ENCODE measurements at places on chromosomes 2 and 18.

- no peak for DNase-seq
Measured at GRCh38 chr2:113980946-113981345, 91.1 kb downstream of the ACTR3 start.

DNA sequence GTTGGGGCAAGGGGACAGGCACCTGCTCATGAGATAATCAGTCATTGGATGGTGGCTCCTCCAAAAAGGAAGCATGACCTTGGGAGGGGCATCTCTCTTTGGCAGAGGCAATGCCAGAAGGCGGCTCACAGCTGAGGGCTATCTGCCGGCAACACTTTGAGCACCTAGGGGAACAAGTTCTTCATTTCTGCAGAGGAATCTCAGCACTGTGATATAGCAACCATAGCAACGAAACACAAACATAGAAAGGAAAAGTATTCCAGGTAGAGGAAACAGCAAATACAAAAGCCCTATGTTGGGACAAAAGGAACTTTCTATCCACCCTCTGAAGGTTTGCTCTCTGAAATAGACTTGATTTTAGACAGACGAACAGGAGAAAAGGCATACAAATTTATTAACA is 89.1 kb upstream of the NEDD4L start:
- no peak for DNase-seq

DNA sequence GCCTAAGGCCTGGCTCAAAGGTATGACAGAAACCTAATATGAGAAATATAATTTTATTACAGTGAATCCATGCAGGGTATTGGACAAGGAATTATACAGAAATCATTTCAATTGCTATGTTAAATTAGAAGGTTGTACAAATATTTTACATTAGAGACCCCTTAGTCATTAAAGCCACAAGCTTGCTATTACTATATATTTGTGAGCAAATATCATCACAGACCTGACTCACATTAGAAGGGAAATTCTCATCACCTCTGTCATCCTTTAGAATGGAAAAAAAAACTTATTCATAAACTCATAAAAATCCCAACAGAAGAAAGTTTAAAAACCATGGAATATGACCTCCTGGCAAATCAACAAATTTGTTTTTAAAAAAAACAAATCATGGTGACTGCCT is 277.9 kb downstream of the DCC start:
- DNase-seq: no peak

- no peak for DNase-seq
Measured at GRCh38 chr2:1854729-1855547, 110.6 kb upstream of the PXDN start.

DNA sequence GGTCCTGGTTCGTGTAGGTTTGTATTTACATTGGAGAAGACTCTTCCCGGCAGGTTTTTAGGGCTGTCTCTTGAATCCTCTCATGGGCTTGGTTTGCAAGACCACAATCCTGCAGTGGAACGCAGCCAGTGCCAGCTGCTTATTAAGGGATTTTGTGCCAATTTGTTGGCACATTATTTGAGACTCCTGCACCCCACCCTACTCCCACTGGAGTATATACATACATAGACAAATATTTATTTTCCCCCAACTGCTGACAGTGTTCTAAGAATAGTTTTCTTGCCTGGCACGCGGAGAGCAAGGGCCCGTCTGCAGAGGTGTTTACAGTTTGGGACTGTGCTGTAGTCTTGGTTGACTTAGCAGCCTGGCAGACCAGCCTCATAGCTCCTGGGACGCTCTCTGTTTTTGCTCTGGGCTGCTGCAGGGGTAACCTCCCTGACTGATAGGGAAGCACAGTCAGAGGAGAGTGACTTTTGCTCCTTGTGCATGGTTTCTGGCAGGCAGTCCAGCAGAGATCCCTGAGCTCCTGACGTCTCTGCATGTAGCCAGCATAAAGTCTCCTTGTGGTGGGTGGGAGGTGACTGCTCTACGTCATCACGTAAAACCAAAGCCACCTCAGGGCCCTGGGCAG is 1.9 kb downstream of the LDLRAD4 start:
- no peak for DNase-seq

GRCh38 chr2:172335736-172336135 is 91.7 kb upstream of the ITGA6 start:
- no peak for DNase-seq

- no peak for DNase-seq
Measured at GRCh38 chr2:44075541-44075940, 79.8 kb upstream of the LRPPRC start.

DNA sequence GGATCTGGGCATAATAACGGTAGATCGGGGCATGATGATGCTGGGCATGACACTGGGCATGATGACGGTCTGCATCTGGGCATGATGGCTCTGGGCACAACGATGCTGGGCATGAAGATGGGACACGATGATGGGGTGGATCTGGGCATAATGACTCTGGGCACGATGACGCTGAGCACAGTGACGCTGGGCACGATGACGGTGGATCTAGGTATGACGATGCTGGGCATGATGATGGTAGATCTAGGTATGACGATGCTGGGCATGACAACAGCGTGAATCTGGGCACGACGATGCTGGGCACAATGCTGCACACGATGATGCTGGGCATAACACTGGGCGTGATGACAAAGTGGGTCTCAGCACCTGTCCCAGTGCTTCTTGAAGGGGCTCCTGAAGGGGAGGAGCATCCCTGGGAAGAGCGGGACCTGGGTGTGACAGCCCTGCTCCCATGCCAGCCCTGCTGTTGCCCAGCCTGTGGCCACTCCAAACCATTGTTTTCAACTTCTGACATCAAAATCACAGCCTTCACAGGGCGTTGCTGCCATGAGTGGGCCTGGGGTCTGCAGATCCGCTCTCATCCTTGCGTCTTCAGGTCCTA is 30.4 kb upstream of the ALLC start:
- no peak for DNase-seq

DNA sequence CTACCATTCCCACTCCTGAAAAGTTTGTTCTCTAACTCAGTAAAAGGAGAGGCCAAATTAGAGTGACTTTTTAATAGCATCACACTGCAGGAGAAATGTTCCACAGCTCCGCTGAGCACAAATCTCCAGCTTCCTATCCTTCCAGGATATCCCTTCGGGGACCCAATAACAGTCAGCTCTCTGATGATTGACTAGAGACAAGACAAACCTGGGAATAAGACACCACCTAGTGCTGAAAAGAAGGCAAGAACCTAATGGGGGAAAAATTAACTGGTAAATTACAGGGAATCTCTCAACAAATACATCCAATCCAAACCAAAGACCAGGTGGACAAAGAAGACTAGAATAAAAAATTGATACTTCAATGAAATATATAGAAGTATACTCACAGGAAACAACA is 977.1 kb upstream of the SOX11 start:
- no peak for DNase-seq

DNA sequence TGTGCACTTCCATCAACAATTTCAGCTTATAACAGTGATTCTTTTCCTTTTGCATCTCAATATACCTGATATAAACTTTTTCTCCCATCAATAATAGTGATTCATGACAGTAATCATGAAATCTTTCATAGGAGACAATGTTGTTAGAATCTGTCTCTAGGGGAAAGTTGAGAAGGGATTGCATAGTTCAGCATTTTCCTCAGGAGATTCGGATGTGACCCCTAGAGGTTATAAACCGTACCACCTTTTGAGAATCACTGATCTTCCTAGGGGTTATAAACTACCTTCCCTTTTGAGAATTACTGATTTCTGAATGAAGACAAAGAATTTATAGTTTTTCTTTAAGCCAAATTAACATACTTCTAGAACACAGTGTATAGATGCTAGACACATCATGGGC is 53.0 kb upstream of the GALNT3 start:
- no peak for DNase-seq

DNA sequence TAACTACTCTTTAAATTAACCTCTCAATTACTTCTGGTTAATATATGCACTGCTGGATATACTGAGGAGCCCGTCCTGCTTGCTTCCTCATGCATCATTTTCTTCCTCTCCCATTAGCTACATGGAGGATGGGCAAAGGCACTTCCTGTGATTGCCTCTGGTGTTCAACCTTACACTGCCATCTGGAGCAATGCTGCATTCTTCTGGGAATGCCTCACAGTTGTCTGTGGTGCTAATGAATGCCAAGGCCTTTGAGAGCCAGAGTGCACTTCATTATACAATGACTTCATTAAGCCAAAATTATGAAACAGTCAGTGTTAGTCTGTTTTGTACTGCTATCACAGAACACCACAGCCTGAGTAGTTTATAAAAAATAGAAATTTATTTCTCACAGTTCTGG is 134.8 kb upstream of the DOCK10 start:
- DNase-seq: no peak

- no peak for DNase-seq
Measured at GRCh38 chr2:175624785-175625184, 377.3 kb downstream of the LNPK start.

GRCh38 chr2:168848225-168848624 is 42.0 kb downstream of the SPC25 start:
- DNase-seq: no peak

GRCh38 chr2:46181789-46182530 is 115.2 kb upstream of the EPAS1 start:
- DNase-seq: no peak

DNA sequence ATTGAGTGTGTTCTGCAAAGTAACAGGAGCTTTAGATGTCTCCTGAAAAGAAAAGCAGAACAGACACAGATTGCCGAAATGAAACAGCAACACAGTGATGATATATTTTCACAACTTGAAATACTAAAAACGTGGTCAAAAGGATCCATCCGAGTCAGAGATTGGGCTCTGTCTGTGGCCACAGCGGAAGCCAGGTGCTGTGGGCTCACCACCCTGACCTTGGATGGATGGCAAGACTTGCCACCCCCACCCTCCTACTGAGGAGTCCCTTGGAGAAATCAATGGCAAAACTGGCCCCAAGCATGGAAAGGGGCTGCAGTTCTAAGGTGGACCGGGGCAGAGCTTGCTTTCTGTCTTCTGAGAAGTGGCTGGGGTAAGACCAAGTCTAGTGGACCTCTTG is 31.4 kb upstream of the ACKR3 start:
- DNase-seq: no peak

GRCh38 chr18:40985436-40985835 is 969.6 kb upstream of the PIK3C3 start:
- no peak for DNase-seq

- DNase-seq: no peak
Measured at GRCh38 chr2:144679942-144680341, 160.0 kb upstream of the ZEB2 start.

- no peak for DNase-seq
Measured at GRCh38 chr2:233689501-233689900, 3.2 kb upstream of the UGT1A6 start.

DNA sequence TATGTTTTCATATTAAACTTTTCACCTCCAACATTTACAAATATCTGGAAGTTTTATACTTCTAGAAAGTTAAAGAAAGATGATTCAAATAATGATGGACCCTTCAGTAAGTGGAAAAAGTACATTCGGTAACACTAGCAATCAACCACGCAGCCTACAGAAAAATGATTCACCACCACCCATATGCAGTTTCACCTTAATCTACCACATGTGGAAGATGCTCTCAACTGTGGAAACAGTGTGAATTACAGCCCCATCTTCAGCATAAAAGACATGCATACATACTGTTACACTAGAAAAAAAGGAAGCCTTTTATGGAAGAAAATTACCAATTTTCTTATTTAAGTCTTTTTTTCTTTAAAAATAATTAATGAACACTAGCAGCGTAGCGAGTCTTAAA is 1.1 kb downstream of the SLC38A11 start:
- no peak for DNase-seq

DNA sequence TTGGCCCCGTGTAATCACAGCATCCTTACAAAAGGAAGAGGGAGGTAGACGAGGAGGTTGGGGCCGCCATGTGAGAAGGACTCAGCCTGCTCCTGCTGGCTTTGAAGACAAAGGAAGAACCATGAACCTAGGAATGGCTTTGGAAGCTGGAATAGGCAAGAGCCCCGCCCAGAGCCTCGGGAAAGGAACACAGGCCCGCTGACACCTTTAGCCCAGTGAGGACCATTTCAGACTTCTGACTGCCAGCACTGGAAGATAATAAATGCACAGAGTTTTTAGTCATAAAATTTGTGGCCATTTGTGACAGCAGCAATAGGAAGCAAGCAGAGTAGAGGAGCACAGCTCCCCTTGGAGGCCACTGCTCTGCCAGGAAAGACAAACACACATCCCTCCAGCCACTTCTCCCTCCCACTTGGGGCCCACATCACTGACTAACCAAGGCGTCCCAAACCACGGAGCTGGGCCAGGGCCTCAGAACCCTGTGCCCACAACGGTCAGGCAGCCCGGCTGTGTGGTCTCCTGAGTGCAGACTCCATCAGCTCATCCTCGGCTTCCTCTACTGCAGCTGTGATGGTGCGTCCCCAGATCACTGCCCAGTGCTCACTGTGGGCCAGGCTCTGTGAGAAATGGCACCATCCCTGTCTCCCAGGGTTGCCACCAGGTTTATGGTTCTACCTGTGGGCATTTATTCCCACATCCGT is 39.7 kb downstream of the TFCP2L1 start:
- DNase-seq: no peak

GRCh38 chr18:68940039-68940438 is 142.2 kb downstream of the CCDC102B start:
- no peak for DNase-seq

DNA sequence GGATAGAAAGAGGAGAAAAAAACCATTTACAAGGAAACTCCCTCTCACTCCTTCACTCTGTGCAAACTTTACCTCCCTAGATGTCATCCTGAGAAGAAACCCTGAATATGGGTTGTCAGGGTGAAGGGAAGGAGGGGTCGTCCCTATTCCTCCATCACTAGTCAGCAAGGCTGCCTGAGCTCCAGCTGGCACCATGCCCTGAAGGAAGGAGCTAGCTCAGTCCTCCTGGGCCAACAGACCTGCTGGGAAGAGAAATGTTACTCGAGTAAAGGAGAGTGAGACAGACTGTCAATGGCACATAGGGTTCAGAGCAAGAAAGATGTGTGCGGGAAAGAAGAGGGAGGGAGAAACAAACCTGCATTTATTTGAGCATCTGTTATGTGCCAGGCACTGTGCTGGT is 18.3 kb upstream of the EPAS1 start:
- DNase-seq: no peak

GRCh38 chr2:31318361-31319336 is 84.7 kb downstream of the EHD3 start:
- DNase-seq: peak; percentile 8

DNA sequence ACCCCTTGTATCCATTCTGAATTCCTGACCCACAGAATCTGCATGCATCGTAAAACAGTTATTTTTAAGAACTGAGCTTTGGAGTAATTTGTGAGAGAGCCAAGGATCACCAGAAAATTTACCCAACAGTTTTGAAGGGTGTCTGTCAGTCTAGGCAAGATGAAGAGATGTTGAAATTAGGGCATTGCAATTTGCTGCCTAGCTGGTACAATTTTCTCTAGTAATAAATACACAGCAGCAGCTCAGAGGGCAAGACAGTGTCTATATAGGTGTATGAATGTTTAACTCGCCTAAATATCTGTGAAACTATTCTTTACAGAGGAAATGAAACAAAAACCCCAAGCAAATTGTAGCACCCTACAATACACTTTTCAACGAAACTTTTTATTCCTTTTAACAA is 377.8 kb upstream of the POU3F3 start:
- DNase-seq: no peak

GRCh38 chr2:19671311-19671710 is 230.5 kb downstream of the TTC32 start:
- no peak for DNase-seq
